ENCODE measurements at places on chromosomes 7 and 10. TPM values are rescaled to one million over a fixed set of nuclear protein-coding genes. Genes with fewer than 3 reads are reported as not detected.

Gene KCTD7
- 6.6 TPM for total RNA-seq

Gene SPDYE9
- total RNA-seq: not detected

Gene ADIRF
- total RNA-seq: not detected

Gene TMEM139
- total RNA-seq: 1.6 TPM

Gene ABLIM1
- total RNA-seq: 31.1 TPM

Gene NCF1
- 0.13 TPM for total RNA-seq

Gene ANKRD2
- total RNA-seq: 5.0 TPM

Gene ADGRA1
- total RNA-seq: 0.40 TPM

All from A549 treated with Mapracorat at 1 μM for 4 hours (cell line).